ENCODE measurements at places on chromosomes 6 and 20.

DNA sequence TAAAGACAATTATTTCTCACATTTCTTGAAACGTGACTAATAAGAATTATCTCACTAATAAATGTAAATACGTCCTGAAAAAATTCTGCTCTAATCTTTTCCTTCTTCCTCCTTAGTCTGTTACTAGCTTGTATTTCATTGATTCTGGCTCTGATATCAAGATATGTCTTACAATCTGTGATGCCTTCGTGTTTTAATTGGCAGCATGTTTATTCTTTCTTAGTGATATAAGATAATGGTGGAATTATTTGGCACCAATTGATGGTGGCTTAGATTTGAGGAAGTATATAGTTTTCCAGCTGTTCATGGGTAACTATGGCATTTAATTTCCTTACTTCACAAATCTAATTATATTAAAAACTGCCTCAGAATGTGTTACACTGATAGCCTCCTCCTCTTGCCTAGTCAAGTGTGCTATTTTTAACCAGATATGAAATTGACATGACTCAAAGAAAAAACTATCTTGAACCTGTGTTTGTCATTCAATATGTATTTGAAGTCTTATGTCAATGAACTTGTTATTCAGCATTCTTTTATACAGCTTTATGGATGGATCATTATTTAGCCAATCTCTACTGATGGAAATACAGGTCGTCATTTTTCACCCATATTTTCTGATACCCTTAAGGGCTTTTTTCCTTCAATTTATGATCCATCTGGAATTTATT lies 5.3 kb downstream of the CCNC start:
- DNase-seq: no peak

- DNase-seq: no peak
These were observed 197.1 kb upstream of the RGS17 start for GRCh38 chr6:153328194-153328593.

GRCh38 chr20:50277064-50277415 lies 86.4 kb downstream of the CEBPB start:
- no peak for DNase-seq

- DNase-seq: no peak
These were observed 2.0 kb downstream of the AIF1 start for GRCh38 chr6:31617010-31617409.

All from MV-4-11 (cell line).